ENCODE measurements at places on chromosomes 1 and 21.

DNA sequence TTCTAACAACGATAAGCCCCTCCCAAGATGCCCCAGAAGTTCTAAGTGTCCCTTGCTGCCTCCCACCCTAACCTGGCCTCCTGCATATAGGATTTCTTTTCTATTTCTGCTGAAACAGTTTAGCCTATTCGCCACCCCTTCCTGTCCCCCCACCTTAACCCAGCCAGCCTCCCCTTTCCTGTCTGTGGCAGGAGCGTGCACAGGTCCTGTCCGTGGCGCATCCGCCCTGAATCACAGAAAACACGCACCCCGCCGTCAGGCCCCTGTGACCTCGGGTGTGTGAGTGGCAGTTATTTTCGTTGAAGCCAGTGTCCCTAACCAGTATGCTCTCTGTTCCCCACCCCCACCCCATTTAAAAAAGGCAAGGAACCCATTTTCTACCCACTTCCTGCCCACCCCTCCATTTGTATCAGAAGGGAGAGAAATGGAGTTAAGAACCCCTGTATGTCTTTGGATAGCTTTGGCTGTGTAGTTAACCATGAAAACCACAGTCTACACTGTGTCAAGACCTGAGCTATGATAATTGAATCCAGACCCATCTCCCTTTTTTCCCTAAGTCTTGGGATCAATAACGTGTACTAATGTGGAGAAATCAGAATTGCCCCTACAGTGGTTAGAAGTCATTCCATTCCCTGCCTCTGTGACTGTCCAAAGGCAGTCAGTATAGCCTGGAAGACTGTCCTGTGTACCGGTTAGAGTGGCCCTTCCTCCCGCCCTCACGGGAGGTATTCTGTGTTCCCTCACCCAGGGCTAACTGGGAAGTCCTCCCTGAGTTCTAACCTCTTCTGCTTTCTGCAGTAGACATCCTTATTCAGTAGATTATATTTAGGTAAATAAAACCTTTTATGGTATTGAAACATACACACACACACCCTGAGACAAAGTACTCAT is 1.8 kb downstream of the PLEKHO1 start:
- DNase-seq, result no peak

DNA sequence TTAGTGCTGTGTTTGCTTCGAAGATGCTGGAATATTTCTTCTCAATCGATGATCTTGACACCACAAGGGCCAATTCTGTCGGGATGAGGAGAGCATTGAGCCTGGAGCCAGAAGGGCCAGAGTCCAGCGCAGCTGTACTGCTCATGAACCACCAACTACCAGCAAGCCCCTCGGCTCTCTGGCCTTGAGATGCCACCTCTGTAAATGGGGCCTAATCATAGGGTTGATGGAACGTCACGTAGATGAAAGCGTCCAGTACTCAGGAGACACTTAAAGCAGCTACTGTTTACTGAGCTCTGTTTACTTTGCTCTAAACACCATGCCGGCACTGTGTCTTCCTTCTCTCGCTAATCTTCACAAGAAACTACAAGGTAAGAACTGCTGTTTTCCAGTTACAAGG is 26.3 kb downstream of the CCDC185 start:
- no peak for DNase-seq

- no peak for DNase-seq
These were observed 6.6 kb upstream of the CD48 start for GRCh38 chr1:160718210-160718609.

DNA sequence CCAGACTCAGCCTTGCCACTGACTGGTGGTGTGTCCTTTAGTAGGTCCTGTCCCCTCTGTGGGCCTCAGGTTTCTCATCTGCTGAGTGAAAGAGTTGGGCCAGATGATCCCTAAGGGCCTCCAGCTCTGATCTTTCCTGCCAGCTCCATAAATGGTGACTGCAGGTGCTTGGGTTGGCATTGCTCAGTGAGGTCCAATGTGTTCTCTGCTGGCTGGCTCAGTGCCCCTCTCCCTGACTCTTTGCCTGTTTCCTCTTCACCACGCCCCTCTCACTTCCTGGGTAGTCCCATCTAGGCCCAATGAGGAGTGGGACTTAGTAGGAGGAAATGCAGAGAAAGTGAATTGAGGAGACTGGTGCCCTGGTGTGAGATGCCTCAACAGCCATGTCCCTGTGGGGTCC is 36.6 kb downstream of the UBE2T start:
- DNase-seq, result no peak

- no peak for DNase-seq
These were observed 21.2 kb upstream of the BCAR3 start for GRCh38 chr1:93702828-93703183.

GRCh38 chr21:36565540-36565939 is 85.6 kb upstream of the CLDN14 start:
- no peak for DNase-seq

- DNase-seq, result no peak
These were observed 231.7 kb downstream of the LMX1A start for GRCh38 chr1:165124772-165125171.

GRCh38 chr1:230940848-230941247 is 37.8 kb downstream of the TTC13 start:
- DNase-seq, result peak; percentile 55

DNA sequence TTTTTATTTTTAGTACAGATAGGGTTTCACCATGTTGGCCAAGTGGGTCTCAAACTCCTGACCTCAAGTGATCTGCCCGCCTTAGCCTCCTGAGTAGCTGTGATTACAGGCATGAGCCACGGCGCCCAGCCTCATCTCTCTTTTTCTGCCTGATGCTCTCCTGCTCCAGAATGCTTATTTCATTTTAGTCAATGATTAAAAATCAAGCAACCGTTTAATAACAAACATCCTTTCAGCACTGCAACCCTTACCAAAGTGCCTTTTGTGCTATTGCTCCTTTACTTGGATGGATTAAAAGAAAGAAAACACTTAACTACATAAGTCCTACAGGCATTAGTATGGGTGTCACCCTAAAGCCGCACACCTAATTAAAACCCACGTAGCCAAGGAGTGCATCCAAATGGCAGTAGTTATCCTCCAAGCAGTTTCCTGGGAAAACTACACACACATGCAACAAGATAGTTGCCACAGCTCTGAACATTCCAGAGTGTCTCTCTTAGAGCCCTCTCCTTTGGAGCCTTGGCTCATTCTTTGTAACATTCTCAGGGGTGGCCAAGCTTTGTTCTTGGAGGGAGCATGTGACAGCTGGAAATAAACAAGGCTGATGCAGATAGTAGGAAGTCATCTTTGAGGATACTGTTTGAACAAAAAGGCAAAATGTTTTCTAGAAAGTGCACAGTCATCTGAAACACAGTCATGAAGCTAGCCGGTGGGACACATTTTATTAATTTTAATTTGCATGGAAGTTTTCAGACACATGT is 51.2 kb downstream of the KCNJ15 start:
- peak; percentile 32 for DNase-seq

- DNase-seq, result no peak
These were observed 180.3 kb downstream of the HLX start for GRCh38 chr1:221059506-221059905.

DNA sequence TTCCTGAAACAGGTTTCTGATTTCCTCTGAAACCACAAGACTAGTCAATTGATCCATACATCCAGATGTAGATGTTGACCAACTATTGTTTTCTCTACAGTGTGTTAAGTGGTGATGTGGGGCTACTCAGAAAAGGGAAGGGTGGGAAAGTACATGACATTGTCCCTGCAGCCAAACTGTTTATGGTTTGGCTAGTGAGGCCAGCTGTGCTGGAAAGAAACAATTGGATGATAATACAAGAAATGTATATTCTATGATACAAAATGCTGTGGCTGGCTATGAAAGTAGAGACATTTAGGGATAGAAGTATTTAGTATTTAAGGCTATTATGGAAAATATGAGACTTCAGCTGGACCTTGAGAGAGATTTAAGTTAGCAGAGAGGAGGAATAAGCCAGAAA is 244.5 kb downstream of the ADGRL2 start:
- no peak for DNase-seq

GRCh38 chr1:114086601-114087368 is 66.9 kb downstream of the SYT6 start:
- no peak for DNase-seq

GRCh38 chr21:40316104-40316503 is 448.9 kb downstream of the PCP4 start:
- DNase-seq, result no peak

- no peak for DNase-seq
These were observed 6.9 kb downstream of the SLC26A9 start for GRCh38 chr1:205936311-205936710.

DNA sequence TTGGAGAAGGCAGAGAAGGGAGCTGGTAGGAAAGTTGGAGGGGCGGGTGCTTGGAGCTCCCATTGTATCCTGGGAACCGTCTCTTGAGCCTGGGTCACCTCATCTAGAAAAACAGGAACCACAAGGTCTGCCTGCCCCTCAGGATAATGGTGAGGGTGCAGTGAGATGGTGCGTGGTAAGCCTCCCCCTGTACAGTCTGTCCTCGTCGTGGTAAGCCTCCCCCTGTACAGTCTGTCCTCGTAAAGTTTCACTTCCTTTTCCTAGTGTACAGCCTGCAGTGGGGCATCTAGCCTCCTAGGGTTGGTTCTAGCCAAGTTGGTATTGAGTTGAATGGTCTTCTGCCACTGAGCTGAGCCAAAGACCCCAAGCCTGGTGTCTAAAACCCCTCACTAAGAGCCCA is 66.5 kb upstream of the IGSF21 start:
- DNase-seq, result no peak

- no peak for DNase-seq
These were observed 65.5 kb upstream of the AK4 start for GRCh38 chr1:65082346-65083040.

- DNase-seq, result no peak
These were observed 28.8 kb downstream of the VANGL2 start for GRCh38 chr1:160429125-160429561.

DNA sequence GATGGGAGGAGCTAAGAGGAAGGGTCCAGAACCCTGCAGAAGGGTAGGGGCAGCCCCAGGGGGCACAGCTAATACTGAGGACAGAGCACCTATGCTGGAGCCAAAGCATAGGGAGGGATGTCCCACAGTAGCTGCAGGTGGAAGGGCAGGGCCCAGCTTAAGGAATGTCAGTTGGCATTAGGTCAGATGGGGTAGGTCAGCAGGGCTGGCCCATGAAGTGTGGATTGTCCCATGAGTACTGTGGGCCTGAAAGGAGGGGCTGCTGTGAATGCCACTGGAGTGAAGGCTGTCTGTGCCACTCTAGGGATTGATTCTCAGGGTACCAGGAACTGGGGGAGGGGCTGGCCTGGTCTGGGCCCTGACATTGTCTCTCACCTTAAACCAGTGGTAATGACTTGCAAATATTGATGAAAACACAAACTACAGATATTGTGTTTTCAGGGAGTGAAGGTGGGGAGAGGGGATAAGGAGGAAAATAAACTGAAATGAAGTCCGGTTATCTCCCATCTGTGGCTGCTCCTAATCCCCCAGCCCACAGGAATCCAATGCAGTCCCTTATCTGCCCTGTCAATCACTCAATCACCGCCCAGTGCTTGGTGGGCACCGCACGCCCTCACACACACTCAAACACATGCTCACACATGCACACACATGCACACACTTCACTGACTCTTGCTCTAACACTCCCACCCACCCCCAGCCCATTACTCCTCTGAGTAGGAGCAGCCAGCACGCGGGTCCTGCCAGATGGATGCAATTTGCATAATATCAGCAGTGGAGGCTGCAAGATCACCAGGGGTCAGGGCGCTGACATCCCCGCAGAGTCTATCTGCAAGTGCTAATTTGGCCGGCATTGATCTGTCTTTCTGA is 27.8 kb downstream of the DMAP1 start:
- DNase-seq, result no peak

GRCh38 chr1:209375671-209376365 is 207.7 kb upstream of the CAMK1G start:
- DNase-seq, result peak; percentile 20

GRCh38 chr1:223702735-223703667 is 9.3 kb upstream of the CAPN2 start:
- DNase-seq, result peak; percentile 31

DNA sequence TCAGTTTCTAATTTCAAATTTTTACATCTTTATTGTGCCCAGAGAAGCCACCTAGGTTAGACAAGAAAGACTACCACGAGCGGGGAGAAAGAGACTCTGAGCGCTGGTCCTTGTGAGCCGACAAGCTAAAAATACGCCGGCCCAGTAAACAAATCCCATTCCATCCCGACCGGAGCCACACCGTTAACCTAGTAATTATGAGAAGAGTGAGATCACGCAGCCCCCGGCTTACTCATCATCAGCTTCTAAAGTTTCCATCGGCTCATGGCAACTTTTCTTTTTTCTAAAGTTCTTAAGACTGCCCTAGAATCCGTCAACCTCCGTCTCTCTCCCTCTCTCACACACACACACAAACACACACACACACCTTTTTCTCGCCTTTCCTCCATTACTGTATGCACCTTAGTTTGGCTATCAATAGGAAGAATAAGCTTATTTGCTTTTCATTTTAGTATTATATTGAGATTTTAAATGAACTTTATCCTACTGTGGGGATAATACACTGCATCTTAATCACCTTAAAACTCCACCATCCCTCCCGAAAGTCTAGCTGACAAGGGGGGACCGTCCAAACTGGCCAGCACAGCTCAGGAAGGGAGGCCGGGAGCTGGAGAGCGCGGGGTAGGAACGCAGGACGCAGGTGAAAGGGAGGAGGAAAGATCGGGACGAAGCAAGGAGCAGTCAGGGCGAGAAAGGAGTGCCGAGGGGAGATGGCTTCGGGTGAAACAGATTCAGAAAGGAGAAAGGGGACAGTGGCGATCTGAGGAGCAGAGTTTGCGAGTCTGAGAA is 728 bp downstream of the OTUD7B start:
- DNase-seq, result peak; percentile 54

DNA sequence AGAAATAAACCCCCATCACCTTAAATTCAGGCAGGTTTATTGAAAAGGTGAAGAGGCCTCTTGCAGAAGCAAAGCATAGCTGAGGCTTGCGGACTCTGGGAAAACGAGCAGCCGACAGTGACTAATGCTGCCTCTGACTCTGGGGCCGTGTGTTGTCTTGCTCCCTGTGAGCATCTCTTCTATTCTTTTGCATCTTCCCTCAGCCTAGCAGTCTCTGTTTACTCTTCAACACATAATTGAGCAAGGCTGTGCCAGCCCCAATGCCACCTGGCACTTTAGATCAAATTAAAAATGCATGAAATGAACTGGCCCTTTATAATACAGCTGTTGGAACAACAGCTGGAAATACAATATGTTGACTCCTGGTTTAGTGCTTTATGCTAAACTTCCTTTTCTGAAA is 18.4 kb upstream of the REG4 start:
- no peak for DNase-seq

- DNase-seq, result peak; percentile 88
These were observed 157.7 kb downstream of the TOMM20 start for GRCh38 chr1:234970731-234971476.

DNA sequence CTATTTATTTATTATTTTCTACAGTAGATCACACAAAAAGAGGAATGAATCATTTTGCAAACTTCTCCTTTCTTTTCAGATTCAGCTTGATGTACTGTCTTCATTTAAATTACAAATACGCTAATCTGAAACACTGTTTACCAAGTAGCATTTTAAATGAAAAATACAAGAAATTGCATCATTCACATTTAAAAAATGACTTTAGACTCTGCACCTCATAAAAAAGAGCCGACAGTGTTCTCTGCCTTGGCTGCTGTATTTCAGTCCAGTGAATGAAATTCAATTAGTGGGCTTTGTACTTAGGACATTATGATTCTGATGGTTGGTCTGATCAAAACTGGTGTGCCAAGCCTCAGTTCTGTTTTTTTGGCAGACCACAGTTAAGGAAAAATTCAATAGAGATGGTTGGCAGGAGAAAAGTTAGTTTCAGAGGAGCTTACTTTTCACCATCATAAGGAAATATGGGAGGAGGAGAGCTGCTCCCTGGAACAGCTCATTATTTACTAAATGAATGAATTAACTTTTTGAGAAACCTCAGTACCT is 222.4 kb upstream of the ESRRG start:
- no peak for DNase-seq

GRCh38 chr1:36884801-36885200 is 149.5 kb downstream of the GRIK3 start:
- no peak for DNase-seq

All from GM03348 (cell line).